ENCODE measurements at places on chromosomes 1 and 21.

- DNase-seq = no peak
These were observed 175.3 kb downstream of the MAGI3 start for GRCh38 chr1:113565621-113566020.

- DNase-seq = no peak
These were observed 123.4 kb downstream of the PRDM16 start for GRCh38 chr1:3192361-3192760.

DNA sequence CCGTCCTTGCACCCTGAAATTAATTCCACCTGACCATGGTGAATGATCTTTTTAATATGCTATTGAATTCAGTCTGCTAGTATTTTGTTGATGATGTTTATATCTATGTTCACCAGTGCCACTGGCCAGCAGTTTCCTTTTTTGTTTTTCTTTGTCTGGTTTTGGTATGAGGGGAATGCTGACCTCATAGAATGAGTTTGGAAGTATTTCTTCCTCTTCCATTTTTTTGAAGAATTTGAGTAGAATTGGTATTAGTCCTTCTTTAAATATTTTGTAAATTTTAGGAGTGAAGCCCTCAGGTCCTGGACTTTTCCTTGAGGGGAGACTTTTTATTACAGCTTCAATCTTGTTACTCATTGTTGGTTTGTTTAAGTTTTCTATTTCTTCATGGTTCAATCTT is 231.6 kb downstream of the MRPL39 start:
- DNase-seq = no peak

DNA sequence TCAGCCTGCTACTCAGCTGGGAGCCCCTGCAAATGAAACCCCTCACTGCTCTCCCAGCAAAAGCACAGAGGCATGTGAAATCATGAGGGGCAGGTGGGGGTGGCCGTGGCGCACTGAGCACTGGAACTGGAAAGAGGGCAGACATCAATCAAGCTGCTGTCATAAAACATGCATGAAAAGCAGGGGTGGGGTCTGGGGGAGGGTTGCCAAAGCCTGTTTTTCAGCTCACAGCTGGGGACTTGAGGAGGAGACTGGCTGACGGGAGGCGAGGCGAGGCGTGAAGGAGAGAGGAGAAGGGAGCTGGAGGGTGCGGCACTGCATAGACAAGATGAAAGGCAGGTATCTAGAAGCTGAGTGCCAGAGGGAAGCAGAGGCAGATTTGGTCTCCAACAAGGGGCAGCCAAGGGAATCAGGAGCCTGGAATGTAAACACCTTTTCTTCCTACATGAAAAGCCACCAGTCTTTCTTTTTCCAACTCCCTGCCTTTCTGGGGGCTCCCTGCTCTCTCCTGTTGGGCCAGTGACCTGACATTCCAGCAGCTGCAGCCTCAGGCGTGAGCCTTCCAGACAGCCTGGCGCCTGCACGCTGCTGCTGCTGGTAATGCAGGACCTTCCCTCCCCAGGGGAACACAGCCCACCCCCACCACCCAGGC is 87.0 kb downstream of the NMNAT2 start:
- no peak for DNase-seq

DNA sequence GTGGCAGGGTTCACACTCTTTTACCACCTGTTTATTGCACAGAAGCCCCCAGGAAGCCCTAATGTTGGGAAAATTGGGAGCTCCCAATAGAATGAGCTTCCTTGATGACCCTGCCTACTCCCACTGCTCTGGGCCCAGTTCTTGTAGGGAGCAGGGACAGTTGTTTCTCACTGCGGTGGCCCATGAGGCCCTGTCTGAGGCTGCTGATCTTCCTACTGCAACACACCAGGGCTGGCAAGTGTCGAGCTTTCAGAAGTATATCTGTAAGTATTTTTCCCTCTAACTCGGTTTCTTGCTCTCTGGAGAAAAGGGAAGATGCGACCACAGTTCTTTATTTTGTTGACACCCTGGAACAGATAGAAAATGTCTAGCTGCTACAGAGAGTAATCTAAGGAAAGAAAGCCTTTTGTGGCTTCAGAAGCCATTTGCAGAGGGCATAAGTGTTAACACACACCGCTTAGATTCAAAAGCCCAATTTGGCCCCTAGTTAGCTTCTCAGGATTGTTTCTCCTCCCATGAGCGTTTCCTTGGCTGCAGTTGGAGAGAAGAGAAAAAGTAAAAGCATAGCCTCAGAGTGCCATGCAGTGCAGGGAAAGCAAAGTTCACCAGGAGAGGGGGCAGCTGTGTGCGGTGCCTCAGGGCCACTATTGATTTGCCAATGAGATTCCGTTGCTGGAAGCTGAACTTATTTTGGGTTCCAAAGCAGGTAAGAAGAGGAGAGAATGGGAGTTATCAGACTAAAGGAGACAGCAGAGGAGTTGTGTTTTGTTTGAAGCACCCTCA is 102.6 kb downstream of the SELENOF start:
- no peak for DNase-seq

DNA sequence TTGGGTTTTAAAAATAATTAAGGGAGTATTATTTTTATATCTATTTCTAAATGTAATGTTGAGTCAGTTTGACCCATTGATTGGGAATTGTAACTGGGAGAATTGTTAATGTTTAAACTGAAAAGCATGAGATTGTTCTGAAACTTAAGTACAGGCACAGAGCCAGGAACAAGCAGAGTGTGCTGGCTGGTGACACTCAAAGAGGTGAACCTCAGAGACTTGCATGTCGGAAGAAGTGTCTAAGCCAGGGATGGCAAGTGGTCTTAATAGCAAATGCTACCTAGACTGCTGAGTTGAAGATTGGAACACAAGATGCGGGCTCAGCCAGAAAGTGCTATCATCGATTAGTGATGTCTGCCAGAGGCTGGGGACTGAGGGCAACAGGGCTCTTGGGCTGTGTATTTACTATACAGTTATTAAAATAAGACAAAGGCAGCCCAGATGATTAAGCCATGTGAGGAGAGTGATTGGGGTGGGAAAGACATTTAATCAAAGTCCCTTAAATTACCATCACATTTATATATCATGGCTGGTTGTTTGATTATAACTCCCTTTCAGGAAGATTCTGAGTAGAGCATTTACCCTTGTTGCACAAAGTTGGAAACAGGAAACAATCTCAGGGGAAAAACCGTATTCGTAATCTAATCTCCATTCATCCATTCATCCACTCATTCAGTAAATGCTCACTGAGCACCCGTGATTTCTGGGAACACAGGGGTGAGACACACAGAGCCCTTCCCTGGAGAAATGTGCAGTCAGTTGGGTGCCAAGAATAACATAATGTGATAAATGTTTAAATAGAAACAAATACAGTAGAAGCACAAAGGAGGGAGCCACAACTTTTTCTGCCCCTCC is 42.8 kb downstream of the C8A start:
- DNase-seq = no peak

DNA sequence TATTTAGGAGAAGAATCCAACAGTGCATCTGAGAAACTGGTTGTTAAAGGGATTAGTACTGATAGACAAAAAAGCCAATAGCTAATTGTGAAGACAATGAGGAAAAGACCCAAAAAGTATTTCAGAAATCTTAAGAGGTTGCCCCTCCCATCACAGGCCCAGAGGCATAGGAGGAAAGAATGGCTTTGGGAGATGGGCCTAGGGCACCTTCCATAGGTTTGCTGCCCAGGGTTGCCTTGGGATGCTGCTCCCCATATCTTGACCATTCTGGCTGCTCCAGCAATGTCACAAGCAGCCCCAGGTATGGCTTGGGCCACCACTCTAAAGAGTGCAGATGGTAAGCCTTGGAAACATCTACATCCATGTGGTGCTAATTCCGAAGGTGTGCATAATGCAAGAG is 68.7 kb upstream of the CD5L start:
- no peak for DNase-seq

- DNase-seq = no peak
These were observed 100.9 kb upstream of the DPT start for GRCh38 chr1:168829876-168830275.

DNA sequence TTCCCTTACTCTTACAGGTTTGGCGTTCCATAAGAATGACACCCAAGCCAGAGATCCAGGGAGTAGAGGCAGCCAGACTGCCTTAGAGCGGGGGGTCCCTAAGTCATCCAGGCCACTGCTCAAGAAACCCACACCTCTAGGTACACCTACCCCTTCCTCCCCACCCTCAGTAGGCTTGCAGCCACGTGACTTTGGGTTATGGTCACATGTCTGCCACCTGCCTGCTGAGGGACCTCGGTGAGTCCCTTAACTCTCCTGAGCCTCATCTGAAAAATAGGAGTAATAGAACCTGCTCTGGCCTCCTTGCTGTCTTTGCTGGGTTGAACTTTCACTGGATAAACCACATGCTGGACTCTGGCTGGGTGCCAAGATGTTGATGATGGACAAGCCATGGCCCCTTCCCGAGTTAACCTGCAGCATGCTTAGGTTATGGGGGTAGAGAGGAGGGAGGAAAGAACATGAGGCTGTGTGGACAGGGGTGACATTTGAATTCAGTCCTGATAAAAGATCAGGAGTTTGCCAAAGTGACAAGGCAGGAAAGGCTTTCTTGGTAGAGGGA is 4.5 kb downstream of the RPS6KA1 start:
- no peak for DNase-seq

DNA sequence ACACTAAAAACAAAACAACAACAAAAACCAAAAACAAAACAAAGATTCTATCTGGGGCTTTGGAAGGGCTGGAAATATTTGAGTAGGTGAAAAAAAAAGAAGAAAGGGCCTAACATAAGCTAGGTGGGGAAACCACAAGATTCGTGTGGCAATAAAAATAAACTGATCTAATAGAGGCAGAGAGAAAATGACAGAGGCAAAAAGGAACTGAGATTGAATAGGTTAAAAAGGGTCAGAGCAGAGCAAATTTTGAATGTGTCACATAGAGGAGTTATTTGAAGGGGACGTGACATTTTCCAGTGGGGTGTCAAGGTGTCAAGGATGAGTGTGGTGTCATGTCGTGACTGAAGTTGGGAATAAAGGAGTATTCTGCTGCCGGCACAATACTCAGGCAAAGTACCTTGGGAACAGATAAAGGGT is 65.2 kb upstream of the RALGPS2 start:
- DNase-seq = no peak

DNA sequence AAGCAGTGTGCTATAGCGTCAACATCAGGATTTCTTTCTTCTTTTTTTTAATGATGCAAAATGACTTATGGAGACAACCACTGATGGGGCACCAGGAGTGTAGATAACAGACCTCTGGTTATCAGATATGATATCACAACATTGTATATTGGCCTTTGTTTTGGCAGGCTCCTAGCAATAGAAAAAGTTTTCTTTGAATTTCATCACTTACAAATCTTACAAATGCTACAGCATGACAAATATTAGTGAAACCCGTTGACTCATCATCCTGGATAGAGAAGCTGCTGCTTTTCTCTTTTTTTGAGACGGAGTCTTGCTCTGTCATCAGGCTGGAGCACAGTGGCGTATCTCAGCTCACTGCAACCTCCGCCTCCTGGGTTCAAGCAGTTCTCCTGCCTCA is 92.9 kb downstream of the LTN1 start:
- no peak for DNase-seq

GRCh38 chr1:23867542-23867894 is 572 bp downstream of the FUCA1 start:
- DNase-seq = no peak

DNA sequence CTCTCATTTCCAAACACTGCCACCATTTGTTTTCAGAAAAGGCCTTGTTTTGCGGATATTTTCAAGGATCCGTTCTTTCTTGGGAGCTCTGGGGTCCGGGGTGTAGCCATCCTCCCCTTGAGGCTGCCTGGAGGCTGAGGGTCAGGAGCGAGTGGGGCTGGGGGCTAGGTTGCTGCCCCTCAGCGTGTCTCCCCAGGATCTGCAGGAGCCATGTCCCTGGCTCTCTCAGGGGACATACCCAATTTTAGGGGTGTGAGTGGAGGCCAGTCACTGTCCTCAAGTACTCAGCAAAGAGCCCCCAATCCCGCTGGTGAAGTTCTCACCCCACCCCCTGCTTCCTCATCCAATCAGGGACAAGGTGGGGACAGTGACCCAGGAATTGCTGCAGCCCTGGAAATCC is 15.0 kb upstream of the PRDM16 start:
- no peak for DNase-seq

DNA sequence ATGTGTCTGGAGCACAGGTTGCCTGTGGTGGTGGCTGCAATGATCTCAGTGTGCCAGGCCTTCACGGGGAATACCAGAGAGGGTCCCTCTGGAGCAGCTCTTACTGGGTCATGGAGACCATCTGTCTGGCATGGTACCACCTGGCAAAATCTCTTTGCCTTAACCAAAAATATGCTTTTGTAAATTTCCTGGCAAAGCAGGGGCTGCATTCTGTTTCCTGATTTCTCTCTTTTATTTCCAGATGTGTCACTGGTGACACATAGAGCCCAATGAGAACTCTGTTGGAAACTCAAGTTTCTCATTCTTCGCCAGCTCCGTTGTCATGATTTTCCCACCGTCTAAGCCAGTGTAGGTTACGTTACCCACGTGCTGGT is 136.5 kb downstream of the FGGY start:
- DNase-seq = no peak

GRCh38 chr1:39735731-39736130 is 3.0 kb upstream of the PPIE start:
- DNase-seq = peak; percentile 98

- no peak for DNase-seq
These were observed 80.6 kb downstream of the ERG start for GRCh38 chr21:38417726-38418125.

GRCh38 chr21:42623694-42624093 is 29.7 kb upstream of the PDE9A start:
- DNase-seq = no peak

- no peak for DNase-seq
These were observed 35.7 kb upstream of the RCC1 start for GRCh38 chr1:28470146-28470545.

DNA sequence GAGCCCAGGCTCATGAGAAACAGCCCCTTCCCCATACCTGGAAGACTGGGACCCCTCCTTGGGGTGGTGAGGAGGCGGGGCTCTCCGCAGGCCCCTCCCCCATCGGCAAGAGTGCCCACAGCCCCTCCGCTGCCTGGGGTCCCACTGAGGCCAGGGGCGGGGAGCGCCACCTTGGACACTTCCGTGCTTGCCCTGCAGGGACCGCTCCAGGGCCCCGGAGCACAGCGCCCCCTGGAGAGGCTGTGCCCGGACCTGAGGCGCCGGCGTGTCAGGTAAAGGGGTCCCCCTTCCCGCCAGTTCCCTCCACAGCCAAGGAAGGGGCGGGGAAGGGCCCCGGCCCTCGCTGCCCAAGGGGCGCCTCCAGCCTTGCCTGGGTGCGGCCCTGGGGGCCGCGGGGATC is 21.5 kb downstream of the INAVA start:
- DNase-seq = no peak

- DNase-seq = no peak
These were observed 35.4 kb downstream of the CHRM3 start for GRCh38 chr1:239421811-239422210.
